ENCODE measurements at places on chromosomes 1 and 21.

DNA sequence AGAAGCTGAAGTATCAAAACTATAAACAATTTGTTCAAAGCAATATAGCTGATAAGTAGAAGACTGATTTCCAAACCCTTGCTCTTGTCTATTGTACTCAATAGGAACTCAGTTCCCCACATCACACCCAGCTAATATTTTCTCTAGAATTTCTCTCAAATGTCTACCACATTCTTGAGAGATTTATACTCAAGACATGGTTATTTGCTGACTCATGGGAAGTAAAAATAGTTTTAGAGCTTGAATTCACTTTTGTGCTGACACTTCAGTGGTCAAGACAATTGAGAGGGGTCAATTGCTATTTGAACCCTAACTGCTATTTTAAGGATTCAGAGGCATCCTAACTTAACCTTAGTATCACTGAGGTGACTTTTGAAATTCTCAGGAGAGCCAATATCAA, 99.0 kb downstream of the TNNI3K start:
- no peak for DNase-seq

GRCh38 chr1:83029916-83030315, 969.0 kb downstream of the TTLL7 start:
- DNase-seq: no peak

GRCh38 chr1:46585312-46585938, 18.6 kb downstream of the MKNK1 start:
- DNase-seq: no peak

DNA sequence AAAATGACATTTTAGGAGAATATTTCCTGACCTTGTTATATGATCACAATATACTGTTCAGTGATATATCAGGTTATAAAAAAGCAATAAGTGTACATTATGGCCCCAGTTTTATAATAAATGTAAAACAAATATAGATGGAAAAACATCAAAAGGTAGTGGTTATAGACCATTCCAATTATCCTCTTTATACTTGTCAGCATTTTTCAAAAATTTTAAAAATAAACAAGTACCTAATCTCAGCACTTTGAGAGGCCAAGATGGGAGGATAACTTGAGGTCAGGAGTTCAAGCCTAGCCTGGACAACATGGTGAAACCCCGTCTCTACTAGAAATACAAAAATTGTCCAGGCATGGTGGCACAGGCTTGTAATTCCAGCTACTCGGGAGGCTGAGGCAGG, 69.6 kb upstream of the B3GALNT2 start:
- no peak for DNase-seq

DNA sequence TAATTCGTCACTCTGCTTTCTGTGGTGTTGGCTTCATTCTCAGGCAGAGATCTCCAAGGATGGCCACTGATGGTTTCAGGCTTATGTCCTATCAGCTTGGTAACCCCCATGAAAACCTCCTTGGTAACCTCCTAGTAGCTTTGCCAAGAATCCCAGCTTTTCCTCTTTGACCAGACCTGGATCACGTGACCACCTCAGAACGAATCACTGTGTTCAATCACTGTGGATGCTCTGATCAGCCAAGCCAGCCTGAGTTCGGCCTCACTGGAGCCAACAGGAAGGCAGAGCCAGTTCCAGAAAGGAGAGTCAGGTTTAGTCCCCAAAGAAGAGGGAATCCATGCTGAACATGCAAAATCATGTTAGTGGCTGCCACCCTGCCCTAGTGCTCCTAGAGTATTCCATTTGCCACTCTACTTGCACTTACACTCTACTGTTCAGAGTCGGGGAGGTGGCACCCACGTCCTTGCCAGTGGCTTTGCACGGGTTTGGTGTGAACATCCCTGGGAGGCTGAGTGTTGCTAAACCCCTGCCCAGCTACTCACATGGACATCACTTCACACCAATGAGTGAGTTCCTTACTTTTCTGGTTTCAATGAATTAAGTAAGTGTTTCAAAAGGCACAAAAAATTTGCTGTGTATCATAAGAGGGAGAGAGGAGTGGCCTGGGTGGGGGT, 33.5 kb upstream of the SSBP3 start:
- no peak for DNase-seq

GRCh38 chr1:177106196-177106595, 58.3 kb downstream of the ASTN1 start:
- DNase-seq: no peak

GRCh38 chr1:29120947-29121485, 2.7 kb downstream of the TMEM200B start:
- no peak for DNase-seq

DNA sequence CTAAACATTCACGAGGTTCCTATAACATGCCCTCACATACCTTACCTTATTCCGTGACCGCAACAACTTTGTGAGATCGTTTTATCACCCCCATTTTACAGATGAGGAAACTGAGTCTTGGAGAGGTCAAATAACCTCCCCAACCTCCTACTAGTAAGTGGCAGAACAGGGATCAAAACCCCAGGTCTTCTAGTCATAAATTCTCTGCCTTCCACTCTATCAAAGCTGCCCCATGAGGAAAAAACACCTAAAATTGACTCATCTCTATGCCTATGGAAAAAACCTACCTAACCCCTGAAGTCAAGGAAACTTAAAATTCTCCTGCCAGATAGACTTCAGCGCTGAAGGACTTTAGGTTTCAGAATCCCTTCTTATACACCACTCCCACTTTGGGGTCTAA, 69.5 kb upstream of the ERRFI1 start:
- DNase-seq: no peak

DNA sequence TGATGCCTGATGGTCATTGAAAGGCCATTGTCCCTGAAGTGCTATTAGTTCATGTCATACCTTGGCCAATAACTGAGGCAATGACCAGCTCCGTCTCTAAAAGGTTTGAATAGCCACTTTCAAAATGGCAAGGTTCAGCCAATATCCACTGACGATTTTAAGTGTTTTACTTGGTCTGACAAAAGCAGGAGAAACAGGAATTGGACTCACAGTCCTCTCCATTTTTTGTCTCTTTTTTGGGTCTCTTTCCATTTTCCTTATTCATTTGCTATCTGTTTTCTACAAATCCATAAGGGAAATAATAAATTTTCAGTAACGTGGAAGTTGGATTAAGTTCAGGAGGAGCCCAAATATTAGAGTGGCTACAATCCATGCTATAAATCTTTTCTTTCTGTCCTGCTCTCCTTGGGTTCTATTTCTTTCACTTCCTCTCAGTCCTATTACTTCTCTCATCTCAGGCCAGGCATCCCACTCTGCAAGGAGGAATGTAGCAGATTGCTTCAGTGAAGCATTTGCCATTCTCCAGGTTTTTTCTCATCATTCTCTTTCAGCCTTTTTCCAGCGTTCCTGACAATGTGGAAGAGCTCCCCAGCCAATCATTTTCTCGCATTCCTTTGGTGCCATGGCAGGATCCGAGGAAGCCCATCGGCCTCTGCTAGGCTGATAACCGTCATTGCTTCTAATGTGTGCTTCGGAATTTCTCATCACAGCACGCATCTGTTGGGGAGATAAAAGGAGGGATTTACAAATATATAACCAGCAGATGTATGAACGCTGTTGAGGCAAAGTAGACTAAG, 414.5 kb downstream of the ADGRL2 start:
- no peak for DNase-seq

GRCh38 chr1:86259390-86259789, 102.8 kb upstream of the COL24A1 start:
- DNase-seq: no peak

DNA sequence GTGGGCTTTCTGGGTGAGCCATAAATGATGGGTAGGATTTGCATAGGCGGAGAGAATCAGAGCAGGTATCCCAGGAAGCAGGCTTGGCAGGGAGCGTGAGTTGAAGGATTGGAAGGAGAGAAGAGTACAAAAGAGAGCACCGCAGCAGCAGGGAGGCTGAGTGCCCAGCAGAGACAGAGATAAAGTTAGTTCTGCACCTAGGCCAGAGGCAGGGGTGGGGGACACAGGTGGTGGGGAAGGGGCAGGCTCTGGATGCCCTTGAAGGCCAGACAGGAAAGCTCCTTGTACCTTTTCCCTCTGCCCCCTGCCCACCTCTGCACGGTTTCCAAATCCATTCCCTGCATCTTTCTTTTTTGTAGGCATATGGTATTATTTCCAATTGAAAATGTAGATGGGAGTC, 33.0 kb upstream of the TRABD2B start:
- no peak for DNase-seq

GRCh38 chr1:211920141-211920572, 89.6 kb upstream of the LPGAT1 start:
- no peak for DNase-seq

- no peak for DNase-seq
Observed at GRCh38 chr1:167755654-167756053, 33.9 kb downstream of the MPZL1 start.

DNA sequence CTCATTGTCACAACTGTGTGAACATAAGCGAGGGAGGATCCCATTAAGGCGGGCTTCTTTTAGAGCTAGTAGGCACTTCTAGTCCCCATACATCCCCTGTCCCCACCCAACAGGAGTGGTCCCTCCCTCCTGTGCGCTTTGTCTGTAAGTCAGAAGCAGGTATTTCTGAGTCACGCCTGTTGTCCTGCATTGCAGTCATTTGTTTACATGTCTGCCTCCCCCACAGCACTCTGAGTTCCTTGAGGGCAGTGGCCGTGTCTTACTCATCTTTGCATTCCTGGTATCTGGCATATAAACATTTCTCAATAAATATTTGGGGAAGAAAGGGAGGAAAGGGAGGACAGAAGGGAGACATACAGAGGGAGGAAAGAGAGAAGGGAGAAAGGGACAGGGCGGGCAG, 40.3 kb downstream of the PLEKHA6 start:
- peak; percentile 69 for DNase-seq

DNA sequence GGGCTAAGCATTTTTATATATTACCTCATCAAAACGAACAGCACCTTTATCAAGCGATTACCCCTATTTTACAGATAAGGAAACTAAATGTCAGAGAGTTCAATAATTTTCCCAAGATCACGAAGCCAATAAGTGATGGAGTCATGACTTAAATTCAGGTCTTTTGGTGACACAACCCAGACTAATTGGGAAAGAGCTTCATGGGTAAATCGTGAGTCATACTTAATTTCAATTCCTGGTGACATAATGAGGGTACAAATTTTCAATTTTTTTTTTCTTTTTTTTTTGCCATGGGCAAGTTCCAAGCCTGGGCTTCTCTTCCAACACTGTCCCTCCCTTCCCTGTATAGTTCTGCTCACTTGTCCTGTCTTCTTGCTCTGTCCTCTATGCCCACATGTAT, 30.1 kb upstream of the IL10 start:
- no peak for DNase-seq

DNA sequence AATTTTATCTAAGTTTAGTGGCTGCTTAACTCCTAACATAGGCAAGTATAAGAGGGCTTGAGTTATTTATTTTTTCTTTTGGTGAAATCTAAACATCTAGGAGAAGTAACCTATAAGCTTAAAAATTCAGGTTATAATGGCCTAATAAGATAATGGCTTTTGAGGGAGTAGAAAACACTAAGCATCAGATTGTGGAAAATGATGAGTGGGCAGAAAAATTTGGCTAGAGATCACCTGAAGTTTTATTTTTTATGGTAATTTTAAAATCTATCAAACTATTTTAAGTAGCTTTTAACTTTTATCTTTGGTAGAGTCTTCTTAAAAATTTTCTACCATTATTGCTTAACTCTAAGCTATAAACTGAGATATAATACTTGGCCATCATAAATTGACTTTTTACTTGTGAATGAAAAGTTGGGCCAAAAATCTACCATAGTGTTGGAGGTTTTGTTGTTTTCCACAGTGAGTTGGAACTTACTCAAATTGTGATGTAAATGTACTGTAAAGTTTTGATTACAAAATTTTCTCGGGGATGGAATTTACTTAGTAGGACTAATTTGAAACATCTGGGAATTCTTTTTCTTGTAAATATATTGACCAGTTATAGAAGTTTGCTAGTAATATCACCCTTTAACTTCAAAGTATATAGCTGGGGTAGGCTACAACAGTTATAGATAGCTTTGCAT, 63.9 kb downstream of the USP25 start:
- DNase-seq: no peak

GRCh38 chr1:92934395-92935378, 26.6 kb downstream of the DIPK1A start:
- no peak for DNase-seq

DNA sequence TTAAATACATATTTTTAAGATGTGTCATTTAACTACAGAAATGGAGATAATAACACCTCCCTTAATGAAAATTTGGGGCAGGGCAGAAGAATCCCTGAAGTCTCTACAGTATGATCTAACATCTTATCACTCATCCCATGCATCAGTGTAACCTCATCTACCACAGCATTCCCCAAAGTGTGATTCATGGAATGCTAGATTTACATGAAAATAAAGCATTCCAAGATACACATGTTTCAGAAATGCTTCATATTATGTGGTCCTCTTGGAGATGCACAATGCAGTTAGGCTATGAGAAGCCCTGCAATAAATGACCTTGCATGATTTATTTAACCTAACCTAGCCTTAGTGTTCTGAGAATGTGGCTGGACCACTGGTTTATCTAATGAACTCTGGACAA, 166.9 kb upstream of the SYT6 start:
- DNase-seq: no peak

- DNase-seq: no peak
Observed at GRCh38 chr1:61740751-61741700, 1.3 kb upstream of the PATJ start.

DNA sequence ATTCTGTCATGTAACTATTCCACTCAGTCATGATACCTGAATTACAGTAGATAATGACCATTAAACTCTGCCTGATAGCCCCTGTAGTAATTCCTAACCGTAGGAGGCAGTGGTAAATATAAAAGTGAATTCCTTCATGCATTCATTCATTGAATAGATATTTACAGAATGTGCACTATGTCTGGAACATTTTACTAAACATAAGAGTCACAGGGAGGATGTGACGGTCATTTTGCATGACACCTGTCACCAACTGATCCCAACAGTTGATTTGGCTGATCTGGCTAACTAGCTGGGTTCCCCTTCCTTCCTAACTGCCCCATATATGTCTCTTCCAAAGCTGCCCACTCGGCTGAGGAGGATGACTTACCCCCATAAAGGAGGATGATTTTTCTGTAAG, 2.2 kb upstream of the RNPC3 start:
- no peak for DNase-seq

DNA sequence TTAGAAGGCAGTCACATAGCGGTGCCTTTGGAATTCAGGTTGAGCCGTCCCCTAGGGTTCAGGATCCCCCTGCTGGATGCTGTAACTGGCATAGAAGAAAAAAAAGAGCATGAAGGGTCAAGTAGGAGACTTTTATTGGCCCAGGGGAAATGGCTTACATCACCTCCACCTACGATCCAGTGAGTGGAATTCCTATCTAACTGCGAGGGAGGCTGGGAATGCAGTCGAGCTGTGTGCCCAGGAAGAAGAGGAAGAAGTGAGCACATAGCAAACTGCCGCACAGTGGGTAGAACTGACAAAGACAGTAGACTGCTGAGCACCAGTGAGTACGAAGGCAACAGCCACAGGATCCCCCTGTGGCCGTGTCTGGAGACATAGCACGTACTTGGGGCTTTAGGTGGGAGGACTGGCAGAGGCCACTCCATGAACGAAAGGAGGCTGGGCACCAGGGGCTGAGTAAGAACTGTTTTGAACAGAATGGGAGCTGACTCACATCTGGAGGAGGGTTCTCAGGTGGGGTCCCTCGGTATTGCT, 79.2 kb downstream of the RNF220 start:
- DNase-seq: no peak

GRCh38 chr1:8421721-8422120, 103.8 kb downstream of the SLC45A1 start:
- DNase-seq: no peak

All from Caco-2 (cell line).